Posterior vena cava (tissue), 2 donors: ENCODE measurements at places on chromosomes 4 and X.
A peak's percentile ranks its signal among the peaks of the same experiment; 100 is the strongest.

DNA sequence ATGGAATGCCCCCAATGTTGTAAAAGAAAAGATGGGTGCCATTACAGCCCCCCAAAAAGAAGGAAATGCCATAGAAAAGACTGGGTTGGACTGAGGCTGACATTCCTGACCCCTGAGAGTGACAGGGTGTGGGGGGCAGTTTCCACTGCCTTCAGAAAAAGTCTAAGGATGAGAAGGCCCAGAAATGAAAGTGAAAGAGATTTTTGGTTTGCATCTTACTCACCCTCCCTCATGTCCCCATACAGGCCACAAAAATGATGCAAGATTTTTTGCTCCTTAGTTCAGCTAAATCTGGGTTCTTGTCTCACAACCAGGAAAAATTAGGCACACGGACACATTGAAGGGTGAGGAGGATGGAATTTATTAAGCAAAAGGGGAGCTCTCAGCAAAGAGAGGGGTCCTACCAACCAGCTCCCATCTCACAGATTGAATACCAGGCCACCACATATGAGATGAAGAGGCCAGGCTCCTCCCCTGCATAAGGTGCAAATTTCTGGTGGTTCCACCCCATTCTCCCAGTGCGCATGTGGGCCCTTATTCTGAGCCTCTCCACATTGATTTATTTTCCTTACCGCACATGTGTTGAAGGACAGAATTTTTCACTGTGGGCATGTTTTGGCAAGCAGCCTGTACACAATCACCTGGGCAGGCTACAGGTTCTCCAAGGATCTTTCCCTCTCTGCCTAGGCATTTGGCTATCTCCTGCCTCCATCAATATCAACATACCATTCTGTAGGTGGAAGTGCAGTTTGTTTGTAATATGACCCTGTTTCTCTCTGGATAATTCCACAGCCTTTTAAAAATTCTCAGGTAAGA lies 18.8 kb downstream of the PPP4R3C start:
- no peak for DNase-seq

DNA sequence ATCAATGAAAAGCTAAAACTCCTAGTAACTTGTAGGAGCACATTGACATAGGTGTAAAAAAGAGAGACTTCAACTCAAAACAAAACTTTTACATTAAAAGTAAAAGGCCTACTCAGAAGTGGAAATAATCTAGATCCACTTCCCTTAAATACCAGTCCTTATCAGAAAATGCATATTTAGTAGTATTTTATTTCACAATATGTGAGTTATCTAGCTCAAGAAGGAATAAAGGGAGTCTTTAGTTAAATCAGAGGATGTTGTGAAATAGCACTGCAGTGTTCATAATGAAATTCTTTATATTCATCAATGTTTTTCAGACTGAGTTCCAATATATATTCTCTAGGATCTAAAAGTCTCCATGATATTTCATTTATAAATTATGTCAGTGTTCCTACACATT lies 715.0 kb downstream of the GRID2 start:
- DNase-seq: no peak

DNA sequence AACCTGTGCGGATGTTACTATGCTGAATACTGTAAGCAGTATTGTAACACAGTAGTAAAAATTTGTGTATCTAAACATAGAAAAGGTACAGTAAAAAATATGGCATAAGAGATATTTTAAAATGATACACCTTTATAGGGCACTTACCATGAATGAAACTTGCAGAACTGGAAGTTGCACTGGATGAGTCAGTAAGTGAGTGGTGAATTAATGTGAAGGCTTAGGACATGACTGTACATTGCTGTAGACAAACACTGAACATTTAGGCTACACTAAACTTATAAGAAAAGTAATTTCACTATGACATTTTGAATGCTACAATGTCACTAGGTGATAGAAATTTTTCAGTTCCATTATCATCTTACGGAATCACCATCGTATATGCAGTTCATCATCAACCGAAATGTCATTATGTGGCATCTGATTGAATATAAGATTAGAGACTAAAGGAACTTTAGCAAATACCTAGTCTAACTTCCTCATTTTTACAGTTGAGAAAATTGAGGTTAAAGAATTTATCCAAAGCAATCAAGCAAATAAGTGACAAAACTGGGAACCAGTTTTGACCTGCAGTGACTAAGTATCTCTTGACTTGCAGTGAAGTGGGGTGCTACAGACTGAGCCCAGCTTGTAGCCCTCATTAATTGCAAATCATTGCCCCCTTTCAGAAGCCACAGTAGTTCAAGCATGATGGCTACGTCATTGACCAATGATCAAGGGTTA lies 55.3 kb downstream of the EGF start:
- DNase-seq: no peak

DNA sequence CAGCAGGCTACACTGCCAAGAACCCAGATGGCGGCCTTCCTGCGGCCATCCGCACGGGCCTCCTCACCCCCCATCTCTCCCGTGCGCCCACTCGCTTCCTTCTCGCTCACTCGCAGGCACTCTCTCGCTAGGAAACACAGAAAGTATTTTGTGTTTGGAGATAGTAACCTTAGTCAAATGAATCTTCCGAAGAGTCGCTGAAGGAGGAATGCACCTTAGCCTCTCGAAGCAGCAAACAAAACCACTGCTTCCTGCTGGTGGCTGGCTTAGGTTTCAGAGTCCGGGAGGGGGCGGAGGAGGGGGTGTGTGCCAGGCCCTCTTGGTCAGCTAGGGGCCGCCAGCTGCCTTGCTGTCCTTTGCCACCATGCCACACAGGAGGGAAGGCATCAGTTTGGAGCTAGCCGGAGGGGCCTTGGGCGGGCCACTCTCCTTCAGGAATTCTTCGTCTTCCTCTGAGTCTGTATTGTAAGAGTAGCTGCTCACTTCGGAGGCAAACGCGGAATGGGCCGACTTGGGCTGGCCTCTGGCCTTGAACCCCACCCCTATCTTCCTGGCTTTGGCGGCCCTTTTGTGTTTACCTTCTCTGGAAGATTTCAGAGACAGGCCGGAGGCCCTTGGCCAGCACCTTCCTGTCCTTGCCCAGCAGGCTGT lies 73.2 kb upstream of the UCP1 start:
- peak; percentile 81 for DNase-seq

- no peak for DNase-seq
These were observed 78.4 kb upstream of the RBPJ start for GRCh38 chr4:26242451-26242850.

DNA sequence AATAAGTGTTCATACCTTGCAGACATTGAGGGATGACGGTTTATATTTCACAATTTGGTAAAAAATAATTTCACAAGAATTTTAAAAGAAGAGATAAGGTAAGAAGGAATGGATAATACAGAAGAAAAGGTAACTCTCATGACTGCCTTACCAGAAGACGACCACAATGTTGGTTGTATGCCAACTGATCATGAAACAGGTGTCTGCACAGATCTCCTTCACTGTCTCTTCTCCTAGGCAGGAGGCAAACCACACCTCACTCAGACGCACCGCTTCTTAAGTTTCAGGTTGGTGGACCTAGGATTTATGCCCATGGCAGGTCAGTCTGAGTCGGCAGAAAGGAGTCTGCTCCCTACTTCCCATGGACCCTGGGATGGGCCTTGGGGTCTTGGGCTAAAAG lies 177.2 kb downstream of the VSIG4 start:
- DNase-seq: no peak

DNA sequence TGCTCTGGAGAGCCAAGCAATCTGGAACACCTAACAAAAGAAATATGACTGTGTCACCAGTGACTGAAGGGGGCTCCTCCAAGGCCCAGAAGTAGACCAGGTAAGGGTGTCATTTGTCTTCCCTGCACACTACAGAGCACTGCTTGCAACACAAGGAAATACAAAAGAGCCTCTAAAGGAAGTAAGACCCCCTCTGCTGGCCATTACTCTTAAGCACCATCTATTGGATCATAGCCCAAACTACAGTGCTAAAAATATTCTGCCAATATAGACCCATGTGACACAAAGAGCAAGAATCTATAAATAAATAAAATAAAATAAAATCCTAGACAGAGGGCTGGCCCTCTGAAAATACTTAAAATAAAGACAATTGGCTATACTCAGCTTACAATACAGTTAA lies 528.7 kb downstream of the TMA16 start:
- DNase-seq: no peak

- DNase-seq: no peak
These were observed 78.5 kb downstream of the ELOVL6 start for GRCh38 chr4:110119880-110120279.

DNA sequence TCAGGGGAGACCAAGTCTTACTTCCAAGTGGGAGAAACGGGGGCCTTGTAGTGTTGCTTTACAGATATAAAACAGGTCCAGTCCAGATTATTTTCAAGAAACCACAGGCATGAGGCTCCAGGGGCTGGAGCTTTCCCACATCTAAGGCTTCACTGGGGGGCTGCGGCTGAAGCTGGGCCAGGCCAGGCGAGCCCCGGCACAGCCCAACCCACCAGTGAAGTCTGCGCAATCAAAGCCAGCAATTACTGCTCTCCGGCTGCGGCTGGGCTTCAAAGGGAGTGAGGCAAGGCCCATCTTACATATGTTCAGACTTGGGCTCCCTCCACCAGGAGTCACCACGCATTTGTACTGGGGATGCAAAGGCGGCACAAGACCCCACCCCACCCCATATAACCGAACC lies 61.7 kb downstream of the HADH start:
- no peak for DNase-seq

GRCh38 chrX:1658071-1658491 lies 43.2 kb downstream of the ASMT start:
- peak; percentile 31 for DNase-seq

DNA sequence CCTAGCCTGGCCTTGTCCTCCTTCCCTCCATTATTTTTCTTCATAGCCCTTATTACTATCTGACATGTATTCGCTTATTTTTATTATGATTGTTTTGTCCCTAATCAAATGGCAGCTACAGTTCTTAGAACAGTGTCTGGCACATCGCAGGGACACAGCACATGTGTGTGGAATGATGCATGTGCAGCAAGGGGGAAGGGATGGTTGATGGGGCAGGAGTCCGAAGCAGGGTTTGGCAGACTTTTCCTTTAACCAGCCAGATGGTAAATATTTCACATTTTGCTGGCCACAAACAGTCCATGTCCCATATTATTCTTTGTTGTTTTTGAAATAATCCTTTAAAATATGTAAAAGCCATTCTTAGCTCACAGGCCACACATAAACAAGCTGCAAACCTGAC lies 128.3 kb upstream of the STIM2 start:
- no peak for DNase-seq

DNA sequence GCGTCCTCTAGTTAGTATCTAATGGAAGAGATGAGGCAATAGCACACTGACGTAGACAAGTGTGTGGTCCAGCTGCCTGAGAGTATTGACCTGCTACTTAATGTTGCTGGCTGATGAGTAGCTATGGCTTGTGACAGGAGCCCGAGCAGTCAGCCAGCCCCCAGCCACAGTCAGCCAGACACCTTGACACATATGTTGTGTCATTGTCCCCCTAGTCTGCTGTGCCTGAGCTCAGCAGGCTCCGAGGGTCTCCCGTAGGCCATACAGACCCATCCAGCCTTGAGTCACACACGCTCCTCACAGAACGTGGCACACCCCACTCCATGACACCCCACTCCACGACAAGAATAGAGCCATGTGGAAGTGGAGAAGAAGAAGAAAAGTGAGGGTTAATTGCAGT lies 362.1 kb downstream of the UNC5C start:
- DNase-seq: no peak

GRCh38 chr4:145179281-145179860 lies 1.0 kb downstream of the OTUD4 start:
- DNase-seq: peak; percentile 93

GRCh38 chr4:84596826-84597225 lies 13.9 kb downstream of the CDS1 start:
- no peak for DNase-seq

DNA sequence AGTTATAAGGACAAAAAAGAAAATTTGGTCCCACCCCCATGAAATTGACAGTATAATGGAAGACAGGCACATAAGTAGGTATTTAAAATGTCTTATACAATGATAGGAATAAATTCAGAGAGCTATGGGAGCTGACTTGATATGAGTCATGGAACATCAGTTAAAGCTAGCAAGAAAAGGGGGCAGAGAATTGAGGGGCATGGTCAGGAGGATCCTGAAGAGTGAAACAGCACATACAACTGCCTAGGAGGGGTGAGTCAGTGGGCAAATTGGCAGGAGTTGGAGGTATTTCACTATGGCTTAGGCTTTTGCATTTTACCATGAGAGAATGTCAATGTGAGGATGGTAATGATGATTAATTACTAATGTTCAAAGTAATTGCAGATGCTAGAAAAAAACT lies 95.4 kb upstream of the BANK1 start:
- DNase-seq: no peak

GRCh38 chrX:19785647-19786046 lies 101.8 kb downstream of the SH3KBP1 start:
- no peak for DNase-seq

GRCh38 chrX:151384807-151385206 lies 12.2 kb upstream of the VMA21 start:
- DNase-seq: no peak

DNA sequence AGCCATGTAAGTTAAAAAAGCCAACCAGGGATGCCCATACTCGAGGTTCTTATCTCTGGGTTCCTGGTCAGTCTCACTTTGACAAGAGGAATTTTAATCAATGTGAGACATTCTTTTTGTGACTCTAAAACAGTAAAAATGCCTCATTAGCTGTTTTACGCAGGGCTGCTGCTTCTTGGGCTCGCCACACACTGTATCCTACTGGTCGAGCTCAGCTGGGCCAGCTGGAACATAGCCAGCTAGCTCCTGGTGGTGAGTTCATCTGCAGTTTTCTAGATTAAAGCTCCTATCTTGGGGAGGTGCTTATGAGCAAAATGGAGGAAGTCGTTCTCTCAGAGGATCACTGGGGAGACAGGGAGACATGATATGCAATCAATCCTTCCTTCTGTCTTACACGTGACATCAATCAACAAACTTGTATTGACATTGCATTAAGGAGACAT lies 55.9 kb upstream of the LEF1 start:
- DNase-seq: no peak

GRCh38 chrX:38612281-38612680 lies 50.9 kb downstream of the TSPAN7 start:
- no peak for DNase-seq

GRCh38 chr4:83115656-83116285 lies 1.2 kb upstream of the PLAC8 start:
- no peak for DNase-seq

GRCh38 chr4:173237152-173237551 lies 68.5 kb downstream of the GALNT7 start:
- no peak for DNase-seq

GRCh38 chr4:123278755-123279154 lies 117.8 kb upstream of the SPRY1 start:
- DNase-seq: no peak

GRCh38 chrX:54180403-54180802 lies 2.7 kb downstream of the FAM120C start:
- no peak for DNase-seq

DNA sequence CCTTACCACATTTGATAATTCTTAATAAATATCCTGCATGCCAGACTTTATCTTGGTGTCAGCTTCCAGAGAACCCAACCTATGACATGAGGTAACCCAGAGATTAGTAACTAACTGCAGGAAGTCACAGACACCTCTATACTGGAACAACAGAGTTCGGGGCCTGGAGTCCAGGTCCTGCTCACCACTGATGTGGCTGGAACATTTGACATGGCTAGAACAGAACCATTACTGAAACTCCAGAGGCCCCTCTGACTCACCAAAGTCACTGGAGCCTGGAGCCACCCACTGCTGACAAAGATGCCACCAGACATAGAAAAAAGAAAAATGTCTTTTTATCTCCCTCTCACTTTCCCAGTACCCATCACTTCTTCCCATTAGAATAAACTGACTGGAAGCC lies 403.7 kb downstream of the MID1IP1 start:
- no peak for DNase-seq

- DNase-seq: no peak
These were observed 77.1 kb downstream of the TBCK start for GRCh38 chr4:106238820-106239420.

- DNase-seq: no peak
These were observed 583.6 kb upstream of the PCDH10 start for GRCh38 chr4:132565542-132565941.
